H54 (cell line): ENCODE measurements at places on chromosomes 1 and 21.

GRCh38 chr1:231871471-231871870 is 244.9 kb downstream of the DISC1 start:
- no peak for DNase-seq

DNA sequence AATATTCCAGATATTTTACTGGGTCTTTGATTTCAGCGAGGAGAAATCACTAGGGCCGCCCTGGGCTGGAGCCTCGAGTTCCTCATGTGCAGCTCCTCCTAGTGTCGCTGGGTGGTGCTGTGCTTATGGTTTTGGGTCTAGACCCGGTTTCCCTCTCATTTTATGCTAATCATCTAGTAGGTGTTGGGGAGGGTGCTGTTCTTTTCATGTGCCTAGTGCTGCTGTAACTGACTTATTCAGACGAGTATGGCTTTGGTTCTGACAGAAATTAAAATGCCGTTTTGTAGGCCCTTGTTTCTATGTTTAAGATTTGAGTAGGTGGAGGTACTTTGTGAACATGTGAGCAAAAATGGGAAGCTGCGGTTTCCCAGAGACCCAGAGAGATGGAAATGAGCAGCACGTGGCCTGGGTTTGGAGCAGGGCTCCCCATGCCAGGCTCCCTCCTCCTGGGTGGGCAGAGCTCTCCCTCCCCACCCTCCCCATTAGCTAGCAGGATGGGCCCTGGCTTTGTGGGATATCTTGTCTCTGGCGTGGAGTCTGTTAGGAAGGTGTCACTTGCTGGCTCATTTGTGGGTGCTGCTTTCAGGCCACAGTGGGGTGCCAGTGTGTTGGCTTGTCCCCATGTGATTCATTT is 74.0 kb upstream of the GPR88 start:
- DNase-seq, result peak; percentile 39

GRCh38 chr1:116514708-116515525 is 55.9 kb downstream of the CD58 start:
- DNase-seq, result no peak

DNA sequence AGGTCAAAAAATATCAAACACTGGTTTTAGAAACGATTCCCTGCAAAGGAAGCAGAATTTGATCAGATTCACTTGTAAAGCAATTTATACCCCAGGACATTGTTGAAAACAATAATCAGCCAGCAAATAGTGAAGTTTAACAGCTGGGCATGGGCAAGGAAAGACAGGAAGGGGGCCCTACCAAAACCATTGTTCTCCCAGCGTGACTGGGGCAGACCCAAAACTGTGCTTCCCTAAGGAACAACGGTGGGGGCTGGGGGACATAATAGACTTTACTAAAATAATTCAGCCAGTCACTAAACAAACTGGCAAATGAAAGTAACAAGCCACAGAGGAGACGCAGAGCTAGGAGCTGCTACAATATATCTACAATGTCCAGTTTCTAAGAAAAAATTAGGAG is 100.2 kb downstream of the AHCTF1 start:
- no peak for DNase-seq

GRCh38 chr1:241266121-241266520 is 90.9 kb downstream of the RGS7 start:
- DNase-seq, result no peak
